ENCODE measurements at places on chromosomes 7 and 10. TPM values are rescaled to one million over a fixed set of nuclear protein-coding genes. Genes with fewer than 3 reads are reported as not detected.

GTPBP4 gene
- total RNA-seq = 193 TPM

TEX36 gene
- not detected for total RNA-seq

MBL2 gene
- total RNA-seq = not detected

TDRD1 gene
- total RNA-seq = 0.13 TPM

NCF1 gene
- total RNA-seq = 0.39 TPM

NXPH1 gene
- total RNA-seq = not detected

SORBS1 gene
- total RNA-seq = 0.73 TPM

CCDC172 gene
- not detected for total RNA-seq

AGR2 gene
- not detected for total RNA-seq

PNLIP gene
- total RNA-seq = not detected

ITIH5 gene
- not detected for total RNA-seq

RNF32 gene
- 2.2 TPM for total RNA-seq

CCAR1 gene
- total RNA-seq = 106 TPM

MICU1 gene
- 28.4 TPM for total RNA-seq

ODAD2 gene
- total RNA-seq = not detected

CYP3A4 gene
- not detected for total RNA-seq

C10orf95 gene
- 0.37 TPM for total RNA-seq

CALCR gene
- total RNA-seq = not detected

CPN1 gene
- total RNA-seq = not detected

HK1 gene
- total RNA-seq = 155 TPM

GATA3 gene
- 79.5 TPM for total RNA-seq

TMEM229A gene
- total RNA-seq = not detected

POLR2J2 gene
- 21.5 TPM for total RNA-seq

LRRC27 gene
- 3.4 TPM for total RNA-seq

TAF5 gene
- 11.0 TPM for total RNA-seq

ANXA8 gene
- total RNA-seq = 0.12 TPM
